Mammary epithelial cell (primary cell): ENCODE measurements at places on chromosomes 2 and 18.

- DNase-seq, result no peak
Measured at GRCh38 chr18:961644-962355, 57.1 kb downstream of the ADCYAP1 start.

GRCh38 chr2:73000808-73001570 lies 70.5 kb downstream of the SFXN5 start:
- no peak for DNase-seq

- DNase-seq, result no peak
Measured at GRCh38 chr2:186882511-186883071, 33.6 kb upstream of the ZSWIM2 start.

DNA sequence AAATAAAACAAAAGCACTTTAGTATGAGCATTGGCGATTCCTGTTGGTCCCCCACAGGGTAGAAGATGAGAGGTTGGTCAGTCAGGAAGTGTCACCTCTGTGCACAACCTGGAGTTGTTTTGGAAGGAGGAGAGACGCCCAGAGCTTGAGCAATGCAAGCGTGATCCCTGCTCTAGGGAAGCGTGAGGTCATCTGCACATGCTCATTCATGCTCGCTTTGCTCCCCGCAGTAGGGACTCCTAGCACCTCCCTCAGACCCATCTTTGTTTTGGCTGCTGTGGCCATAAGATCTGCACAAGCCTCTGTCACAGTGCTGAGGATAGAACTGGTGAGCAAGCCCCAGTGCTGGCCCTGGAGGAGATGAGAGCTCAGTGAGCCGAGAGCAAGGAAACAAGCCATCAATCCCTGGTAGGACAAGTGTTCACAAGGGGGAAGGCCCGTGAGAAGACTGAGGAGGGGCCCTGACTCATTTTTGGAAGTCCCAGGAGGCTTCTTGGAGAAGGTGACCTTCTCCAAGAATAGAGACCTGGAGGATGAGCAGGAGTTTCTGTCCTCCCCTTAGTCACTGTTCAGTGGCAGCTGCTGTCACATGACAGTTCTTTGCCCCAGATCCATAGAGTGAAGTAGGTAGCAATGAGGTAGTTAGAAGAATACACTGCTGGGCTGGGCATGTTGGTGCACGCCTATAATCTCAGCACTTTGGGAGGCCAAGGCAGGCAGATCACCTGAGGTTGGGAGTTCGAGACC lies 13.3 kb upstream of the ATP8B1 start:
- no peak for DNase-seq

- no peak for DNase-seq
Measured at GRCh38 chr18:8287196-8287885, 321.9 kb upstream of the RAB12 start.

DNA sequence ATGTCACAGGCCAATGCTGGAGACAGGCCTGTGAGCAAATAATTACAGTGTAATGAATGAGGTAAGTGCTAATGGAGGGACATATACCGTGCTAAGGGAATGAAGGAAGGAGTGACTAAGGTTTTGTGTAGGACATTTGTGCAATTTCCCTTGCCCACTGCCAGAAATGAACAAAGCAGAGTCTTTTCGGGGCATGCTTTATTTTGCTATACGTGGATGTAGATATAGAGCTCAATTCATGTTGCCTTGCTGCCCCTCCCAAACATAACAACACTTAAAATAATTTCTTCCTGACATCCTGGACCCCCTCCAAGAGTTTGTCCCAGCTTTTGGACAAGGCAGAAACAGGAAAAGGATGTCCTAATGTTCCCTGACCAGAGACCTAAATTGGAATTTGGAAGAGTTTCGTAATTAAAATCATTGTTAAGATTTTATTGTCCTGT lies 23.7 kb upstream of the CD28 start:
- DNase-seq, result peak; percentile 86
